ENCODE measurements at places on chromosomes 16 and 17.

DNA sequence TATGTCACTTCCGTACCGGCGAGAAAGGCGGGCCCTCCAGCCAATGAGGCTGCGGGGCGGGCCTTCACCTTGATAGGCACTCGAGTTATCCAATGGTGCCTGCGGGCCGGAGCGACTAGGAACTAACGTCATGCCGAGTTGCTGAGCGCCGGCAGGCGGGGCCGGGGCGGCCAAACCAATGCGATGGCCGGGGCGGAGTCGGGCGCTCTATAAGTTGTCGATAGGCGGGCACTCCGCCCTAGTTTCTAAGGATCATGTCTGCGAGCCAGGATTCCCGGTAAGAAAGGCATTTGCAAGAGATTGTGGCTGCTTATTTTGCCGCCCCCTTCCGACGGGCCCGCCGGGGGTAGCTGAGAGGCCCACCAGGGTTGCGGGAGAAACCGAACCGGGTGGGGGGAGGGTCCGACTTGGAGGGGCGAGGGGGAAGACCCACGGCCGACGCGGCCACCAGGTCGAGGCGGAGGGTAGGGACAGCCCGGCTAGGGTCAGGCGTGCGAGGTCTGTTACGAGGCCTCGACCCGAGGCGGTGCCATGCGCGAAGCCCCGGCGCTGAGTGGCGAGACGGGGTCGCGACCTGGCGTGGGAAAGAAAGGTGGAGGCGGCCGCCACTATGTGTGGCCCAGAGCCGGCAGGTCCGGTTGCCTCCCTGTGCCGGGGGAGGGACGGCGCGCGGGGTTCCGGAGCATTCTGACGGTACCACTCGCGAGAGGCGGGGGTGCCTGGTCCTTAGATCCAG, 6.7 kb upstream of the CD68 start:
- peak; percentile 100 for DNase-seq

DNA sequence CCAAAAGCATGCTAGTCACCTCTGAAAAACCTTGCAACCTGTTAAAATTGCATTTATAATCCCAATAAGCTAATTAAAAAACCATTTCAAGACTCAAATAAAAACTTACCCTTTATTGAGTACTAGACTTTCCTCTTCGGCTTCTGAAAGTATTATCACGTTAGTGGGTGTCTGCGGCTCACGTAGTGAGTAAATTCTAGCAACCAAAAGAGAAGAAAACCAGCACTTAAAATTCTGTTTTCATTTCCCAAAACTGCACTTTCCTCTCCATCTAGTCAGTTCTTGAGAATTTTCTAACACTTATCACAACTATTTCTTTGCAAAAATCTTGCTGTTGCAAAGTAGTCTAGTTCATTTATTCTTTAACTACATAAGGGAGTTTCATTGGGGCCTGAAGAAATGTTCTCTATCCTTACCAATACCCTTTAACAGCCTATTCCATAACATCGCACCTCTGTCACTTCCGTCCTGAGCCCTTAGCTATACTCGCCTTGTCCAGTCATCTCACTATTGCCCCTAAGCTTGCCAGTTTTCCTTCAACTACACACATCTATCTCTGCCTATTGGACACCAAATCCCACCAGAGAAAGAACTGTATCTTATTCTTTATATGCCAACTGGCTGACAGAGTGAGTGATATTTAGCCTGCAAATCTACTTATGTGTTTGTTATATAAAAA, 8.7 kb downstream of the NUP88 start:
- DNase-seq: no peak

GRCh38 chr17:73744411-73744810, 100.2 kb upstream of the SDK2 start:
- peak; percentile 54 for DNase-seq

DNA sequence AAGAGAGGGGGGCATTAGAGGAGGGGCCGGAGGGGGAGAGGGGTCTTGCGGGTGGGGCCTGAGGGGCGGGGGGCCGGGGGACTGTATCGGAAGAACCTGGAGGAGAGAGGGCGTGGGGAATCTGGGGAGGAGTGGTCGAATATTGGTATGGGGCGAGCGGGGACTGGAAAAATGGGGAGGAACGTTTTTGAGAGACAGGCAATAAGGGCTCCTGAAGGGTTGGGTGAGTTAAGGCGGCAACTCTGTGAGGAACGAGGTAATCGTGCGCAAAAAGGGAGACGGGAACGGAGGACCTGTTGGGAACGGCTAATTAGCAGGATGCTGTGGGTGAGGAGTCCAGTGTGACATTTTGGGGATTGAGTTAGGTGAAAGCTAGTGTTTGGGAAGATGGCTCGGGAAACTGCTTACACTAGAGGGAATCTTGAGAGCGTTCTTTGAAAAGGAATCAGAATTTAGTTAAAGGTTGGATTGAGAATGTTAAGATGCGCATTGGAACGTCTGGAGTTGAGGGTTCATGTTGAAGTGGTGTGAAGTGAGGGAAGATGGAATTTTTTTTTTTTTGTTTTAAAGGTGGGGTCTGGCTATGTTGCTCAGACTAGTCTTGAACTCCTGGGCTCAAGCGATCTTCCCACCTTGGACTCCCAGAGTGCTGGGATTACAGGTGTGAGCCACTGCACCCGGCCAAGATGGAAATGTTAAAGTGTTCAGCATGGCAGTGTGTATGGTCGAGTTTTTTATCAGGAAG, 662 bp downstream of the WIPF2 start:
- peak; percentile 29 for DNase-seq

- DNase-seq: no peak
Measured at GRCh38 chr17:28216528-28216927, 102.5 kb upstream of the TMEM97 start.

- no peak for DNase-seq
Measured at GRCh38 chr17:50265212-50265611, 9.1 kb upstream of the TMEM92 start.

- DNase-seq: peak; percentile 75
Measured at GRCh38 chr16:27154705-27155521, 48.4 kb upstream of the KDM8 start.

- DNase-seq: no peak
Measured at GRCh38 chr17:62140836-62141235, 75.8 kb upstream of the MED13 start.

DNA sequence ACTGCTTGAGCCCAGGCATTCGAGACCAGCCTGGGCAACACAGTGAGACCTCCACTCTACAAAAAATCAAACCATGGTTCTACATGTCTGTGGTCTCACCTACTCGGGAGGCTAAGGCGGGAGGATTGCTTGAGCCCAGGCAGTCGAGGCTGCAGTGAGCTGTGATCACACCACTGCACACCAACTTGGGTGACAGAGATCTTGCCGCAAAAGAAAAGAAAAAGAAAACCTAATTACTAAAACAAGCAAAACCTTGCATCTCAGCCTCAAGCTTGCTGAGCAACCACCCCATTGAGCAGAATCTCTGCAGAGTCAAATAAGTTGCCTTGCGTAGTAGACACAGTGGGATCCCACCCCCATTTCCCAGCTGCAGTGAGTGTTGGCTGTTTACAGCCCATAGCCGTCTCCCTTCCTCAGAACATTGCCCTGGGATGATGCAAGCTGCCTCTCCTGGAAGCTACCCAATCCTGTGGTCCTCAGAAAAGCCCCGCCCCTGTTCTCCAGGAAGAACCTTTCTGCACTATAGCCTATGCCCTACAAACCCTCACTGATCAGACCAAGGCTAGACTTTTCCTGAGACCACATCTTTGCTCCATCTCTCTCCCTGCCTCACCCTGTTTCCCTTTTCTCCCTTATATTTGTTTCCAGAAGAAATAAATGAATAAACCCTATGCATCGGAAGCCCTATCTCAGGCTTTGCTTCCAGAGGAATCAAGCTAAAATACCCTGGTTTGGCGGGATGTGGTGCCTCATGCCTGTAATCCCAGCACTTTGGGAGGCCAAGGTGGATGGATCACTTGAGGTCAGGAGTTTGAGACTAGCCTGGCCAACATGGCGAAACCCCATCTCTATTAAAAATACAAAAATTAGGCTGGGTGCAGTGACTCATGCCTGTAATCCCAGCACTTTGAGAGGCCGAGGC, 16.7 kb upstream of the ERN2 start:
- DNase-seq: no peak

DNA sequence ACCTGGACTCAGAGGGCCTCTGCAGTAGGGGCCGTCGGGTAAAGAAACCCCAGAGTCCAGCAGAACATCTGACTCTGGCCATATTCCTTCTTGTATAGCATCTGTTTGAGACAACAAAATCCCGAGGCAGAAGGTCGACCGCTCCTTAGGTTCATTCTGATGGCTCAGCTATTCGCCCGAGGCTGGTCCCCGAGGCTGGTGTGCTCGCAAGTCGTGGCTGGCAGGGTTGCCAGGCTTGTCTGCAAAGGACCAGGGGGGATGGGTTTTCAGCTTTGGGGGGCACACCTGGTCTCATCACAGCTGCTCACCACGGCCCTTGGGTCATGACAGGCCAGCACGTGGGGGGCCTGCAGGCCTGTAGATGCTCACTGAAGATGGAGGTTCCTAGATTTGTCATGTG, 119.1 kb downstream of the BANP start:
- DNase-seq: no peak

DNA sequence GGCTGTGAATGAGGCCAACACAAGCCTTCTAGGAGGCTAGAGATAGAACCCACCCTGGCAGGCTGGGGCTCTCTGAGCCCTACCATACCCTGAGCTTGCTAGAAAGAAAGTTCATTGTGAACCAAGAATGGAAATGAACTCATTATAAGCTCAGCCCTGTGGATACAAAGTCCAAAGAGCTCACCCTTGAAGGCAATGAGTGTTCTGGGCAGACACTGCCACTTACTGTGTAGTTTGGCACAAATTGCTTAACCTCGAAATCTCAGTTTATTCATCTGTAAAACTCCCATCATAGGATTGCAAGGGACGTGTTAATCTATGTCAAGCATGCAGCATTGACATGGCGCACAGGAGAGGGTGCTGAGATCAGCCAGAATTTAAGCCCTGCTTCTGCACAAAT, 5.5 kb downstream of the KDM8 start:
- peak; percentile 18 for DNase-seq

GRCh38 chr16:74888232-74888862, 96.6 kb downstream of the WDR59 start:
- no peak for DNase-seq

DNA sequence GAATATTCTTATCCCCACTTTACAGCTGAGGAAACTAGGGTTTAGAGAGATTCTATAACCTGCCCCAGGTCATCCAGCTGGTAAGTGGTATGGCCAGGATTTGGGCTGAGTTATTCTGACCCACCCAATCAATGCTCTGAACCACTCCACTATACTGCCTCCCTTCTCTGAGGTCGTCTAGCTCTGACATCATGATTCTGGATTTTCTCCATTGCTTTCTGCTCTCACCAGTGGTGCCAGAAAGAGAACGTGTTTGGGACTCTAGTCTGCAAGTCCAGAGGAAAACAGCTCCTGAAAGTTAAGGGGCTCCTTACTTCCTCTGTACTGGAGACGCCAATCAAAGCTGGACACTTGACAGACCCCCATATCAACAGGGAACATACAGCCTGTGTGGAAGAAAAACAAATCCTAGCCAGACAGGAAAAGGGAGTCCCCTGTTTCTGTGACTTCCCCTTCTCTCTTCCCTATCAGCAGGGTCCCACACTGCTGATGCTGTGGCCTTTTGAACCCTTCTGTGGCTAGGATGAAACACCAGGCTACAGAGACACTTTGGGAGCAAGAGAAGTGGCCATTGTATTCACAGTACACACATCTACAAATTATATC, 6.0 kb upstream of the EZH1 start:
- no peak for DNase-seq

- no peak for DNase-seq
Measured at GRCh38 chr17:1939981-1940809, 84.9 kb downstream of the RTN4RL1 start.

GRCh38 chr17:27778183-27778582, 22.1 kb downstream of the NOS2 start:
- no peak for DNase-seq

DNA sequence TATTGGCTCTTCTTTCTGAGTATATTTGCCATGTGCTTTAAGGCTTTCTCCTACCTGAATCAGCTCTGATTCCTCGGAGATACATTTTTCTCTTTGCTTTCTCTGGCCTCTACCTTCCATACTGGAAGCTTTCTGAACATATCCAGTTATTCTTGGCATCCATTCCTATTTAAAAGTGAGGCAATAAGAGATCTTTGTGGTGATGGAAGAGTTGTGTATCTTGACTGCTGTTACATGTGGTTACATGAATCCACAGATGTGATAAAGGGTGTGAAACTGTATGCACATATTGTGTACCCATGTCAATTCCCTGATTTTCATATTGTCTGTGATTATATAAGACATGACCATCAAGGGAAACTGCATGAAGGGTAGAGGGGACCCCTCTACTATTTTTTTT, 24.4 kb downstream of the UBE2O start:
- no peak for DNase-seq

DNA sequence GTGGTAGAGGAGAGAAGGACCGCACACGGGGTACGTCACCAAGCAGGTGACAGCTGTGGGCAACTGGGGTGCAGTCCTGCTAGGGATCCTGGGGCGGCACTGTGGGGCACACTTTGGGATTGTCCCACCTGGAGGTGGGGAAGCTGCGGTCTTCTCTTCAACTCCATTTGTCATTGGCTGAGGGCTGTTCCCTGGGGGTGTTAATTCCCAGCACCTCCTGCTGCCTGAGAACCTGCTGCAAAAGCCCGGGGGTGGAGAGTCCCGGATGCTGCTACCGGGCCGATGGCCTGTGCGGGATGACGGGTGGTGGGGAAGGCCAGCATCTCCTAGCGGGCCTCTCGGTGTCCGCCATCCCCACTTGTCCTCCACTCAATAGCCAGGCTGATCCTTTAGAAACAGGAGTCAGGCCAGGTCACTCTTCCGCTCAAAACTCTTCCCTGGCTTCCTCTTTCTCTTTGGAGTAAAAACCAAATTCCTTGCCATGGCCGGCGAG, 100.2 kb downstream of the CYLD start:
- peak; percentile 55 for DNase-seq

GRCh38 chr16:72902206-72902605, 145.7 kb downstream of the ZFHX3 start:
- no peak for DNase-seq

DNA sequence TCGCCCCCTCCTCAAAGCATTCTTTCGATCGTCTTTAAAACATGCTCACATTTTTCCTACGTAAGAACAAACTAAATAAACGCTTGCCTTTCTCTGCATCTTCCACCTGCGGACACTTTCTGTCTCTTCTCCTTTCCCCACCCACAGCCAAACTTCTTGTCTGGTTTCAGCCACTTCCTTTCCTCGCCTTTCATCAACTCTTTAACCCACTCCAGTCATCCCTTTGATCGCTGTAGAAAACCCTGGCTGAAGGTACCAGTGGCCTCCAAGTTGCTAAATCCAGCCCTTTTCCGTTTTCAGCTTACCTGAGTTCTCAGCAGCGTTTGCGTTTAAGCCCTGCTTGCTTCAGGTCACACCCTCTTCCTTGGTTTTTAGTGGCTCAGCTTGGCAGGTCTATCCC, 483 bp downstream of the RPA1 start:
- DNase-seq: no peak

DNA sequence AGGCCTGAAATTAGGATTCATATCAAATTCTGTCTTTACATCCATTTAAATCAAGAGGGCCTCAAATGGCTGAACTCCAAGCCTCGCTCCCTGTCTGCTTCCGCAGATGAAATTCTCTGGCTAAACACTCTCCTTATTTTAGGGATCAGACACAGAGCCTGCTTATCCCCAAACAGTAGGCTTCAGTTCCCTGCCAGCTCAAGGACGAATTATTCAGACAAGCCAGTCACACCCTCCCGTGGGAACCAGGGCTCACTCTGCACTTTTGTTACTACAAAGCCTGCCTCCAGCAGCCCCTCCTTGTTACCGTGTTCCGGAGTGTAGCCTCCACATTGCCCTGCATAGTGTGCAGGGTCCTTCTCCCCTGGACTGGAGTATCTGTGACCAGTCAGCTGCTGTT, 46.6 kb upstream of the LCMT1 start:
- DNase-seq: peak; percentile 33

All from posterior cingulate gyrus (tissue), 11 donors.